ENCODE measurements at places on chromosomes 1 and 21.

DNA sequence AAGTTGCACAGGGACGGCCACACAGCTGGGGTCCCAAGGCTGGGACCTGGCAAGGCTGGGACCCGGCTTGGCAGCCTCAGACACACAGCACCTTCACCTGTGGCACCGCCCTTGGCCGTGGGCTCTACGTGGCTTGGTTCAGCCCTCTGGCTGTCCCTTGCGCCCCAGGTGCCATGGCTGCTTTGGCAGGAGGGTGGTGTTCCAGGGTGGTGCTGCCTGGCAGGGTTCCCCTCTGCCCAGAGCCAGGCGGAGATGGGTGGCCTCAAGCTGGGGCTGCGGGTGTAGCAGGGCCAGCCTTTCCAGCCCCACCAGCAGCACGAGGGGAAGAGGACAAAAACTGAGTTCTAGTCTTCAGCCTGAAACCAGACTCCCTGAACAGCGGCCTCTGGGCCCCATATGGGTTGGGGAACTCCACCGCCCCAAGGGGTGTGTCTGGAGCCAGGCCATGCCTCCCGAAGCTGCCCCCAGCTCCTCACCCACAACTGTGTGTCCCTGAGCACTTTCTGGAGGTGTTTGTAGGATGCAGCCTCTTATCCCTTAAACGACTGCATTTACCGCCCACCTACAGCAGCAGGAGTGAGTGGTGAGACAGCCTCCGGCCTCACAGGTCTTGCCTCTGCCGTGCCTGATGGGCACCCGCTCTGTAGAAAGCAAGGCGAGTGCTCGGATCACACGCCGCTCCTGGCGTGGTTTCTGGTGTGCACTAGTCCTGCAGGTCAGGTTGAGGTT, 92.3 kb downstream of the PDE9A start:
- no peak for DNase-seq

- no peak for DNase-seq
Observed at GRCh38 chr1:33094971-33095604, 14.1 kb downstream of the AZIN2 start.

DNA sequence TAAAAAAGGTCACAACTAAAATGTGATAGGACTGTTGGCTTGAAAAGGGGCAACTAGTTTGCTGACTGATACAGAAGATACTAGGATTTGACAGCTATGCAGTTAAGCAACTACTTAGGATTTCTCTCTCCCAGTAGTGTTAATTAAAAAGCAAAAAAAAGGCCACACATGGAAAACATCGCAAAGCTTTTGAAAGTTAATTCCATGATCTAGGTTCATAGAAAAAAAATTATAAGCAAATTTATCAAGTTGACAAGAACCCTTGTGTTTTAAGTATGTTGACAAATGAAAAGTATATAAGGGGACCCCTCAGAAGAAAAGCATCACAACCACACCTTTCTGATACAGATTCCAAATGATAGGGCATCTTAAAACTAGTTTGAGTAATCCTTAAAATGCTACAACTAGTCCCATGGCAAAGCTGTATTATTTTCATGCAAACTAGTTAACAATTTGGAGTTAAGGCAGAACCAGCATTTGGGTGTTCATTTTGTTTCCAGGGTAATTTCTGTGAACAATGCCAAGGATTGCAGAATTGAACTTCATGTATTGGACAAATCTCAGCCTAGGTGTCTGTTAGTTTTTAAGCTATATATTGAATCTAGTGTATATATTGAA, 4.1 kb downstream of the PNRC2 start:
- DNase-seq: no peak

GRCh38 chr1:220372451-220372850, 100.2 kb upstream of the RAB3GAP2 start:
- DNase-seq: no peak

DNA sequence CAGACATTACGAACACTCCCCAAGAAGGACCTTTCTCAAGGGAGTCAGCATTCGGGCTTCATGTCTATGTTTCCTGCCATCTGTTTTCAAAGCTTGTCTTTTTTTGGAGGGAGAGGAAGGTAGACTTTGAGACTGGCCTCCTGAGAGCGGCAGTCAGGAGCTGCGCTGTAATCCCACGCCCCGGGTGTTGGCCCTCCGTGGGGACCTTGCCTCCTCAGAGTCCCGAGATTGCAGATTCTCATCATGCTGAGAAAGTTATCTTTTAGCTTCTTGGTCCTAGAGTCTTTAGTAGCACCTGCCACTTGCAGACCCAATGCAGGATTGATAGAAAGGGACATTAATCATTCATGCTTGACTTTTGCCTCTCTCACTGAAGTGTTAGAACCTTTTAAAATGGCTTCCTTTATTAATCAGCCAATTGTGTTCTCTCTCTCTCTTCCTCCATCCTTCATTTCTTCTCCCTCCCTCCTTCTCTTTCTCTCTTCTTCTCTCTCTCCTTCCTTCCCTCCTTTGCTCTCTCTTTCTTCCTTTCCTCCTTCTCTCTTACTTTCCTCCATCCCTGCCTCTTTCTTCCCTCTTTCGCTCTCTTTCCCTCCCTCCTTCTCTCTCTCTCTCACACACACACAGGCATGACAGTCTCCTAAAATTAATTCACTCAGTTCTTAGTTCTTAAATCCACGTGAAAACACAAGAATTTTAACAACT, 25.2 kb upstream of the GNPAT start:
- DNase-seq: no peak

DNA sequence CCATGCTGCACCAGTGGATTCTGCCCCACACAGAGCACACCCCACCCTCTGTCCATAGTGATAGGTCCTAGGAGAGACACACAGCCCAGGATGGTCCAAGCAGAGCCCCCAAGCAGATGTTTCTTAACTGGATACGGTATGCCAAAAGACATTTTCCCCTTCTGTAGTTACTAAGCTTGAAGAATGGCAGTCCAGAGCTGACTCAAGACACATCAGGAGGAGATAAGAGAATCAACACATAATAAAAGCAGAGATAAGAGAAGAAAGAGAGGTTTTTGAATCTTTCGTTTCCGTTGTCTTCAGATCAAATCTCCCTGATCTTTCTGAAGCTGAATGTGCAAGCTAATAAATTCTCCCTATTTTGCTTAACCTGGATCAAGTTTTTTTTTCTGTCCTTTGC, 21.8 kb upstream of the CASQ2 start:
- no peak for DNase-seq

- no peak for DNase-seq
Observed at GRCh38 chr1:86335916-86336315, 60.2 kb downstream of the ODF2L start.

DNA sequence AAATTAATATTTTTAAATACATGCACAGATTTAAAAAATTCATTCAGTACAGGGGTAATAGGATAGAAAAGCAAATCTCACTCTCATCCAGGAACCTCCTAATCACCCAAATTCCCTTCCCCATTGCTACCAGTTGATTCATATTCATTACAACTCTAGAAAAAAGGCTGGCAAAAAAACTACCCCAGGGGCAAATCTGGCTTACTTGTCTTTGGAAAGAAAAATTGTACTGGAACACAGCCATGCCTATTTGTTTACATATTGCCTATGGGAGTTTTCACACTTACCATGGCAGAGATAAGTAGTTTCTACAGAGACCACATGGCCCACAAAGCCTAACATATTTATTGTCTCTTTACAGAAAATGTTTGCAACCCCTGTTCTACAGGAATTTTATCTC, 8.9 kb upstream of the RBM34 start:
- DNase-seq: no peak

DNA sequence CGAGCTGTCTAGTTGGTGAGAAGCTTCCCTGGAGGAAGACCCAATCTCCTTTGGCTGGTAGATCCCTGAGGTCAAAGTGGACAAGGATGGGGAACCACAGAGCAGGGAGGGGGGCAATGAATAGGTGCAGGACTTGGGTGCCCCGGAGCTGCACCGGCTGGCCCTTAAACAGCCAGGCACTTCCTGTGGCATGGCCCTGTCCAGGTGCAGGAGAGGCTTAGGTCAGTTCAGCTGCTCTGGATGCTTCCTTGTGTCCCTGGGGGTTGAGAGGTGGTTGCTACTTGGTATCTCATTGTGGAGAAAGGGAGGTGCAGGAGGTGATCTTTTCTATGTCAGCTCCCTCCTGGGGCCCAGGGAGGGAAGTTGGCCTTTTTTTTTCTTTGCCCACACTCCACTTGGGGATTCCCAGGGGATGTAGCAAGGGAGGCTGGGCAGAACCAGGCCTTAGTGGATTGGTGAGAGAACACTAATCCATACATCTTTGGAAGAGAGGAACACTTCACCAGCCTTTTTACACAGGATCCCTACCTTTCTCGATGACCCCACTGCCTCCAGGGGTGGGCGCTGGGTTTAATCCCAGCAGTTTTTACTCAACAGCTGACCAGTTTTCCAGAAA, 1.2 kb upstream of the ST3GAL3 start:
- no peak for DNase-seq

- DNase-seq: no peak
Observed at GRCh38 chr1:46556822-46557221, 5.4 kb upstream of the KNCN start.

GRCh38 chr21:35257413-35257812, 208.3 kb upstream of the RUNX1 start:
- DNase-seq: no peak

DNA sequence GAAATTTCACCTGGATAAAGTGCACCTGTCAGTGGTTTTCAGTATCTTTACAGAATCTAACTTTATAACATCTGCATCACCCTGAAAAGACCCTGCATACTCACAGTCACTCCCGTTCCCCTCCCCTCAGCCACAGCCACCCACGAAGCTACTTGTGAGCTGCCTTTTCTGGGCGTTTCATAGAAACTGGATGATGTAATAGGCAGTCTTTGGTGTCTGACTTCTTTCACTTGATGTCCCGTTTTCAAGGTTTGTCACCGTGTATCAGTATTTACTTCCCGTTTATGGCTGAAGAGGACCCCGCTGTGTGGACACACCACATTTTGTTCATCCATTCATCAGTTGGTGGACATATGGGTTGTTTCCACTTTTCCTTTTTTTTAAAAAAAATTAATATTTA, 47.8 kb upstream of the LRRC3 start:
- DNase-seq: no peak

DNA sequence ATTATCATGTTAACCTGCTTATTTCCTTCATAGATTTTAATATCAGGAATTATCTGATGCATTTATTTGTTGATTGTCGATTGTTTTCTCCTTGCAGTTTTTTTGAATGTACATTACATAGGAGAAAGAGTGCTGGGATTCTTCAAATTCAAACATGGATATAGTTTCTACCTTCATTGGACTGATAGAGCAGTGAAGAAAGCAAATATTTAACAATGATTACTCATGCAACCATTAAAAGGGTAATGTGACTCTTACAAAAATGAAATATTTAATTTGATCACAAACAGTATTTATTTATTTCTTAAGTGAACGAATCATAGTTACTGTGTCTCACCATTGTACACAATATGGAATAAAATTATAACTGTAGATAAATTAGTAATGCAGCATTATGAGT, 350.9 kb downstream of the BRINP3 start:
- DNase-seq: no peak

- DNase-seq: no peak
Observed at GRCh38 chr1:21626921-21627339, 42.2 kb downstream of the RAP1GAP start.

GRCh38 chr1:201686714-201687455, 142.1 kb upstream of the IPO9 start:
- no peak for DNase-seq

DNA sequence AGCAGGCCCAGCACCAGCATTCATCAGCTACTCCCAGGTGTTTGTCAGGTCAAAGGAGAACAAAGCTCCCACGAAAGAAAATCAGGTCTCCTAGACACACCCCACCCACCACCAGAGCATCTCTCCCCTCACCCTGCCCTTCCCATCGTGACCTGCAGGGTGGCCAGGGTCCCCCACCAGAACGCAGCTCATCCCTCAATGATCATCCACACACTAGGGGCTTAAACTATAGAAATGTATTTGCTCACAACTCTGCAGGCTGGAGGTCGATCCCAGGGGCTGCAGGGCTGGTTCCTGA, 97.4 kb downstream of the RIPK4 start:
- DNase-seq: no peak

DNA sequence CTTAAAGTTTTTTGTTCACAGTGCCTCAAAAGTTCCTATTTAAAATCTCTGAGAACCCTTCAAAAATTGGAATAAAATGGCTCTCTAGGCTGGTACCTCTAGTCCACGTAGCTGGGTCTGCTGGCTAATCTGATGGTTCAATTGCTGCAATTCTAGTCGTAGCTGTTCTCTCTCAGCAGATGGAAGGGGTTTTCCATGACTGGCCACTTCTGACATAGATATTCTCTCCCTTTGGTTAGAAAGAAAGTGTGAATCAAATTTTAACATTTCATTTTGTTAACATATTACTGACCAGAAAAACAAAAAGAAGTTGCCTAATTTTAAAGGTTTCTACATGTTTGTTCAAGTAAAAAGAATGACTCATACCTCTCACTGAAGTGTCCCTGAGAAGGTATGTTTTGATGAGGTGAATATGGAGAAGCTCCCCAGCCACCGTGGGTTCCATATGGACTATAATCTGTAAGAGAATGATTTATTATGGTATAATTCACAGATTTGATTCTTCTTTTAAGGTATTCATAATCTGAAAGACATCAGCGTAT, 29.3 kb upstream of the SERPINC1 start:
- DNase-seq: no peak

- no peak for DNase-seq
Observed at GRCh38 chr1:216832192-216832591, 109.0 kb upstream of the ESRRG start.

DNA sequence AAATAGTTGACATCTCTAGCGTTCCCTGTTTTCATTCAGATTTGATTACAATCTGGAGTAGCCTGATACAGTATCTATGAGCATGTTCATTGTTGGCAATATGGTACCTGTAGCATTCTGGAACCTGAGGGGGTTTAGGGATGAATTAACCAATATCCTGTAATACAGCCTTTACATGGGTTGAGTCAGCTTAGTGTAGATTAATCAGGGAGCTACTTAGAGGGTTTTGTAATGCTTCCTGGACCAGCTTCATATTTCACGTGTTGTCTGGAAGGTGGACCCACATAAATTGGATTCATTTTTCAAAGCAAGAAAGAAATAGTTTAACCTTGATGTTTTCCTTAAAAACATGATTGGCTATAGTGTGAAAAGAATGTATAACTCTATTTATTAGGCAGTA, 3.6 kb downstream of the OTUD3 start:
- no peak for DNase-seq

DNA sequence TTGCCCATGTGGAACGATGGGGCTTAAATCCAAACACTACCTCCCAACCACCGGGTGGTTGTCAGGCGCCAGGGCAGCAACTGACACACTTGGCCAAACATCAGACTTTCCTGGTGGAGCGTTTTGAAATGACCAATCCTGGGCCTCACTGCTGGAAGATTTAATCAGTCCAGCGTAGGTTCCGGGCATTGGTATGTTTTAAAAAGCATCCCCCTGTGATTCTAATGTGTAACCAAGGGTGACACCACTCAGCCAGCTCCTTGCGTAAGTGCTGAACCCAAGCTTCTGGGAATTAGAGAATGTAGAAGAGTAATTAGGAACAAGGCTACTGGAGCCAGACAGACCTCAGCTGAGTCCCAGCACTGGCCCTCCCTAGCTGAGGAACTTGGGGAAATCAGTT, 44.8 kb upstream of the KAZN start:
- DNase-seq: no peak

- DNase-seq: no peak
Observed at GRCh38 chr1:43864111-43865045, 69.2 kb upstream of the ARTN start.

All from osteocyte (in vitro differentiated cells).